ENCODE measurements at places on chromosomes 6 and 20.

DNA sequence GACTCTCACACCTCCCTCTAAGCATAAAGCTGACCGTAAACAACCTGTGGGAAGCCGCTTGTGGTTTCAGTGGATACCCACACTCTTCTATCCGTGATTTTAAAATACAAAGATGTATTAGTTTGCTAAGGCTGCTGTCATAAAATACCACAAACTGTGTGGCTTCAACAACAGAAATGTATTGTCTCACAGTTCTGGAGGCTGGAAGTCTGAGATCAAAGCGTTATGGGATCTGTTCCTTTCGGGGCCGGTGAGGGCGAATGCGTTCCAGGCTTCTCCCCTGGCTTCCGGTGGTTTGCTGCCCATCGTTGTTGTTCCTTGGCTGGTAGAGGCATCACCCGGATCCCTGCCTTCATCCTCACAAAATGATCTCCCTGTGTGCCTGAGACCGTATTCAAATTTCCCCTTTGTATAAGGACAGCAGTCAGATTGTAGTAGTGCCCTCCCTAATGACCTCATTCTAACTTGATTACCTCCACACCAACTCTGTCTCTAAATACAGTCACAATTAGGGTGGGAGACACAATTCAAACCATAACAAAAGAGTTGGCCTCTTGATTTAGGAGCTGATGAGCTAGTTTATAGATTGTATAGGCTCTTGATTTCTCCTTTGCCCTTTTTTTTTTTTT lies 210.6 kb upstream of the SOX4 start:
- DNase-seq, result no peak

DNA sequence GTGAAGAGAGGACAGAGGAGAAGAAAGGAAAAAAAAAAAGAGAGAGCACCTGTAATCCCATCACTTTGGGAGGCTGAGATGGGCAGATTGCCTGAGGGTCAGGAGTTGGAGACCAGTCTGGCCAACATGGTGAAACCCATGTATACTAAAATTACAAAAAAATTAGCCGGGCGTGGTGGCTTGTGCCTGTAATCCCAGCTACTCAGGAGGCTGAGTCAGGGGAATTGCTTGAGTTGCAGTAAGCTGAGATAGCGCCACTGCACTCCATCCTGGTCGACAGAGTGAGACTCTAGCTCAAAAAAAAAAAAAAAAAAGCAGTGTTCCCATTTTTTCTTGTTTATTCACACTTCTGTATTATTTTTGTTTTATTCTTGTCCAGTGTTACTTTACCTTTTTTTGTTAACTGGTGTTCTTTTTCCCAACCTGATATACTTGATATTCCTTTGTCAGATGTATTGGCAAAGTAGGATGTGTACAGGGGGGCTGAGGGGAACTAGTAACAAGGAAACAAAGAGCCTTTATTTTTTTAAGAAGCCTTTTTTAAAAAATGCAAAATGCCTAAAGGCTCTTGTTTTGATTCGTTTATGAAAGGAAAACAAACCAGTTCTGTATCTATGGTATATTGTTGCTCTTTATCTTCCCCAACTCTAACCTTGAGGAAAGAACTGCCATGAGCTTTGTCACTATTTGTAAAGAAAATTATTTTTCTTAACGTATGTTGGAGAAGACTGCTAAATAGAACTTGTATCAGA lies 22.3 kb downstream of the COL19A1 start:
- no peak for DNase-seq

GRCh38 chr20:58094160-58094559 lies 134.3 kb downstream of the ANKRD60 start:
- DNase-seq, result no peak

DNA sequence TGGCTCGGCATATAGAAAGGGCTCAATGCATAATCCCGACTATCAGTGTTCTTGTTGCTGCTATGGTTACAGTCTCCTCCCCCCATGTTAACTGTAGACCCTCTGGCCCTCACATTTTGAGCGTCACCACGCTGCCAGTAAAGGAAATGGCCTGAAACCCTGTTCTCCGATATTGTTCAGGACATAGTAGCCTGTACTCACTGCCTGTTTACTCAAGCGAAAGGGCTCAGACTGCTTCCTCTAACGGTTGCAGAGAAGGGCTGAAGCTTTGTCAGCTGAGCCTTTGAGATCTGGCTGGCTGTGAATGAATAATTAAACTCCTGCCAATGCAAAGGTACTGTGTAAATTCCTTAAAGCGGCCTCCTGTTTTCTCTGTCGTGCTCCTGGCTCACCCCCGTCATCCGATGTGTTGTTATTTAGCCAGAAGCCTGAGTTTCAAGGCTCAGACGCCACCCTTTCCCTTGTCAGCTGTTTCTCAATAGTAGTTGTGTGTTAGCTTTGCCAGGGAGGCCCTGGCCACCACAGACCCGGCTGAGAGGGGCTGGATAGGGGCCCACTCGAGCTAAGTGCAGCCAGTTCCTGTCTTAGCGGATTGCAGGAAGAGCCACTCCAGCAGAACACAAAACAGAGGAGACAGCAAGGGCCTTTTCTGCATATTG lies 31.2 kb upstream of the RALGAPA2 start:
- peak; percentile 55 for DNase-seq

DNA sequence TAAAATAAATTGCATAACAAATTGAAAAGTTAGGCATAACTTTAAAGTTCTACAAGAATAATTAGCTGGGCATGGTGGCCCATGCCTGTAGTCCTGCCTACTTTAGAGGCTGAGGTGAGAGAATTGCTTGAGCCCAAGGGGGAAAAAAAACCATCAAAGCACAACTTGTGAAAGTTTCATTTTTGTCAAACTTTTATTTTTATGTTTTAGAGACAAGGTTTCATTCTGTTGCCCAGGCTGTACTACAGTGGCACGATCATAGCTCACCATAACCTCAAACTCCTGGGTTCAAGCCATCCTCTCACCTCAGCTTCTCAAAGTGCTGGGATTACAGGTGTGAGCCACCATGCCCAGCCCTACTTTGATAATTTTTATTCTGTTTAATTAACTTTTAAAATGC lies 14.2 kb downstream of the KATNA1 start:
- DNase-seq, result no peak

GRCh38 chr6:43771210-43771857 lies 1.3 kb downstream of the VEGFA start:
- peak; percentile 50 for DNase-seq

DNA sequence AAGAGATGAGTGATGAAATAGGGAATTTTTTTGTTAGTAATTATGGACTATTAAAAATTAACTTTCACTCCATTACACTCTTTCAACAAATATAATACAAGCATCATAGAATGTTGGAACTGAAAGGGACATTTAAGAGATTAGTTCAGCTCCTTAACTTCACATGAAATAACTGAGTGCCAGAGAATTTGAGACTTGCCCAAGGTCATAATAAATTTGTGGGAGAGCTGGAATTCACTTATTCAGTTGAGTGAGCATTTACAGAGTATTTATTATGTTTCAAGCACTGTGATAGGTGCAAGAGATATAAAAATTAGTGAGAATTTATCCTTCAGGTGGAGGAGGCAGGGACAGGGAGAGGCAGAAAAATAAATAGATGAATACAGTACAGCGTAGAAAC lies 154.6 kb downstream of the KCNQ5 start:
- no peak for DNase-seq

DNA sequence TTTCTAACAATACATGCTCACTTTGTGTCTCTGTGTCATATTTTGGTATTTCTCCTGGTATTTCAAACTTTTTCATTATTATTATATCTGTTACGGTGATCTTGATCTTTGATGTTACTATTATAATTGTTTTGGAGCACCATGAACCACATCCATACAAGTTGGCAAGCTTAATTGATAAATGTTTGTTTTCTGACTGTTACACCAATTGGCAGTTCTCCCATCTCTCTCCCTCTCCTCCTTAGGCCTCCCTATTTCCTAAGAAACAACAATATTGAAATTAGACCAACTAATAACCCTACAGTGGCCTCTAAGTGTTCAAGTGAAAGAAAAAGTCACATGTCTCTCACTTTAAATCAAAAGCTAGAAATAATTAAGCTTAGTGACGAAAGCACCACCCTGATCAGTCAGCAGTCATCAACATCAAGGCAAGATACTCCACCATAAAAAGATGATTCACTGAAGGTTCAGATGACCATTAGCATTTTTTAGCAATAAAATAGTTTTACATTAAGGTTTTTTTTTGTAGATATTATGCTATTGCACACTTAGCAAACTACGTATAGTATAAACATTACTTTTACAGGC lies 61.5 kb downstream of the IBTK start:
- DNase-seq, result no peak

Data from mucosa of gallbladder (tissue), 1 donor.